ENCODE measurements at places on chromosomes 2 and 18.

DNA sequence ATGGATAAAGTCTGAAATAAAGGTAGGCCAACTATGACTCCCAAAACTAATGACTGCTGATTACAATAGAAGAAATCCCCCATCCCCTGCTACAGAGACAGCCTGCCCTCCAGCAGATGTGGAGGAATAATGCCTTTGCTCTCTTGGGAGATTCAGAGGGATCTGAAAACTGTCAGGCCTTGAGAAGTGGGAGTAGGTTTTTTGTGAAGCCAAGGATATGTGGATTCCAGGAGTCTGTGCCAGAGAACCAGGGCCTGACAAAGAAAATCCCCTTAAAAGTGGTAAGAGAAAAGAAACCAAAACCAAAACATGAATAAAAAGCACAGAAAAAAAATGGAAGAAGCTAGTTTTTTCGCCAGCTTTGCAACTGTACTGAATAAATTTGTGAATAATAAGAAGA, 397.6 kb downstream of the ZNF521 start:
- no peak for DNase-seq

GRCh38 chr18:50917021-50917420, 38.1 kb downstream of the ME2 start:
- DNase-seq, result no peak

DNA sequence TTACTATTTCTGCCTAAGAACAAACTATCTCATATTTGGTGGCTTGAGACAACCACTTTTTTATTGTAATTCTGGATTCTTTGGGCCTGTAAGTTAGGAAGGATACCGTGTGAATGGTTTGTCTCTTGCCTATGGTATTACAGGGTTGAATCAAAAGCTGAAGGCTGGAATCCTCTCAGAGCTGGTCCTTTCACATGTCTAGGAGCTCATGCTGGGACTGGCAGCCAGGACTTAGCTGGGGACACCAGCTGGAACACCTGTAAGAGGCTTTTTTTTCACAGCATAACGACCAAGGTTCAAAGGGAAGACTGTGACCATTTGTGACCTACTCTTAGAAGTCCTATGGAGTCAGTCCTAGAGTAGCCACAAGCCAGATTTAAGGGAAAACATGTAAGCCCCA, 226.3 kb downstream of the ZNF804A start:
- no peak for DNase-seq

GRCh38 chr2:116340690-116341089, 1473.8 kb upstream of the DDX18 start:
- DNase-seq, result no peak

DNA sequence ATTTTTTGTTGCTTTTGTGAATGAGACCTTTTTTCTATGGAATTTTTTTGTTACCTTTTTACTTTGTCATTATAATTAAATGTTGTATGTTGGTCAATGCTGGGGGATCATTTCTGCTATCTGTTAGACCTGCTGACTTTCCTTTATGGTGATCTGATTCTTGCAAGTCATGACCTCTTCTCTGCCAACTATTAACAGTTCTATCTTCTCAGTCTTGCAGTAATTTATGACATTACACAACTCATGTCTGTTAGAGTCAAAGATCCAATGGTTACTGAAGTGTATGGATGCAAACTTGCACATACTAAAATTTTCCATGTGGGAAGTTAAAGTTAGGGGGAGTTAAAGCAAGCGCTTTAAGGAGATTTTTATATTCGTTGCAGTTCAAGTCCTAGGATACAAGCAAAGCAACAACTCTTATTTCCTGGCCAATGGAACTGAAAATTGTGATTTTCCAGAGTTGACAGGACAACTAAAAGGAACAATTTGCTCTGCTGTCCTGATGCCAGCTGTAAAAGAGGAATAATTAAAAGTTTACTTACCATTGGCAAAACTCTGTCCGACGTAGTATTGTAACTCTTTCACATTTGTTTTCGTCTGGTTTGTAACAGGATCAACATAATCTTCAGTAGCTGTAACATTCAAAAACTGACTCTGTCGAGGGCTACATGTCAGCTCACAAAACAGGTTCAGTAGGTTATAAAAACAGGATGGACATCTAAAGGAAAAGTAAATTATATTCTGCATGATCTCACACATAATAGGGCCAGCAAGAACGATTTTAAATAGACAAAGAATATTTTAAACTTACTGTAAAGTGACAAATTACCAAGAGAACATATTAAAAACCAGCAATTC, 17.8 kb downstream of the NPC1 start:
- no peak for DNase-seq

DNA sequence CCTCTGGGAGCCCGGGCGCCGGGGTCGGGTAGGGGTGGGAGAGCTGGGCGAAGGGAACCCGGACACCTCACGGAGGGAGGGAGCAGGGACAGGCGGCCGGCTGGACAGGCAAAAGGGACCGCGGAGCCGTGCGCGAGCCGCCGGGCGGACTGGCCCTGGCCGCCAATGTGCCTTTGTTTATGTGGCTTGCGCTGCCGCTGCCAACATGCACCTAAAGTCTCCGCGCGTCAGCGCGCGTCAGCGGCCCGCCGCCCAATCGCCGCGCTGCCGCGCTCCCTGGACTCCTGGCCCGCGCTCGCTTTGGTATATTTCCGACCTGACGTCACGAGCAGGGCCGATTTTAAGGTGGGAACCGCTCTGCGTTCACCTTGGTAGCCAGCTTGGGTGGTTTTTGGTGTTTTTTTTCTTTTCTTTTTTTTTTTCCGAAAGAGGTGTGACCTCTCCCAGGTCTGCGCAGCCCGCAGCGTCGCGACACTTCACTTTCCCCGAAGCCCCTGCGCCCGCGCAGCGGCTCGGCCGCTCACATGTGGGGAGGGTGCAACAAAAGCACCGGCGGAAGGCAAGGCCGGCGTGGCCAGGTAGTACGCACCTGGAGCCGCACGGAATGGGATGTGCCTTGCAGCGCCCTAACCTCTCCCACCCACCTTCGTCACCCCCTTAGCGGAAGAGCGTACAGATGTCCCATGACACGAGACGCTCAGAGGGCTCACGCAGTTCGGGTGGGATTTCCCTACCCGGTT, at the start of gene NR4A2:
TSS of gene NR4A2 (minus strand) at position 188 of the 740 bp plus-strand sequence. CDS start 2,535 bp downstream, outside the sequence.
- peak; percentile 98 for DNase-seq

DNA sequence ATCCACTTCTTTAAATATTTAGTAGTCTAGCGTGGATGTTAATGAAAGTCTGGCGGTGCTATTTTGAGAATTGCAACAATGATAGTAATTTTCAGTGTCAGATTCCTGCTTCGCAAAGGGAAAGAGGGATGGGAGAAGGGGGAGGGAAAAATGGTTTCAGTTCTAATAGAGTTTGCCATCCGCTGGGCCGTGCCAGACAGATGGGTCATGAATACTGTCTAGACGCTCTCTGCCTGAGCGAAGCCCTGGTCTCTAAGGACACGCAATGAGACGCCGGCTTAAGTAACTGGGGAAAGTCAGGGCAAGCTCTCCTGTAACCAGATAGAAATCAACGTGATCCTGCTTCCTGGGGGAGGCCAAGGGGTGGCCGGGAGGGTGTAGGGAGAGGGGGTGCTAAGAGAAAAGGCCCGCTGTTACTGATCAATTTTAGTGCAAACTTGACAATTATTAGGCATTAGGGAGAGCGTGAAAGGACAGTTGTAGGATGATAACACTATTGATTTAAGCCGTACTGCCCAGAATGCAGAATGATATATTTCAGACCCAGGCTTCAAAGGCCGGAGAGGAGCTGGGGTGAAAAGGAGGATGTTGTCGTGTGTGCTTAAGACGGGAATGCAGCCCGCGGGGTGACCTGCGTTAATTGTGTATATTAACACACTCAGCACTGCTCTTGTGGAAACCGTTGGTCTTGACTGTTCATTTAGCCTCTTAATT, 229.2 kb downstream of the LDLRAD4 start:
- no peak for DNase-seq

GRCh38 chr18:40698129-40698528, 1256.9 kb upstream of the PIK3C3 start:
- no peak for DNase-seq

GRCh38 chr2:114543236-114543766, 100.9 kb downstream of the DPP10 start:
- DNase-seq, result no peak

- no peak for DNase-seq
Measured at GRCh38 chr18:59942601-59943000, 42.8 kb downstream of the PMAIP1 start.

DNA sequence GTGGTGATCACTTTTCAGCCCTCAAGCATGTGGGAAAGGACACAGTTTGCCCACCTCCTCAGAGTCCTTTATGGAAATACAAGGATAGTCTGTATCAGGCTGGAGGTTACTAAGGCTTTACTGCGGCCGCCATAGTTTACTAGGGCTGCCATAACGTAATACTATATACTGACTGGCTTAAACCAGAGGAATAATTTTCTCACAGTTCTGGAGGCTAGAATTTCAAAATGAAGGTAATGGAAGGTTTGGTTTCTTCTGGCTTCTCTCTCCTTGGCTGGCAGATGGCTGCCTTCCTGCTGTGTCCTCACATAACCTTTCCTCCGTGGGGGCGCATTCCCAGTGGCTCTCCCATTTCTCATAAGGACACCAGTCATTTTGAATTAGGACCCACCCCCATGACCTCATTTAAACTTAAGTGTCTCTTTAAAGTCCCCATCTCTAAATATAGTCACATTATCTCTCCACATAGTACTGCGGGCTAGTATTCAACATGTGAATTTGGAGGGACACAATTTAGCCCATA, 12.5 kb upstream of the ATIC start:
- DNase-seq, result no peak

DNA sequence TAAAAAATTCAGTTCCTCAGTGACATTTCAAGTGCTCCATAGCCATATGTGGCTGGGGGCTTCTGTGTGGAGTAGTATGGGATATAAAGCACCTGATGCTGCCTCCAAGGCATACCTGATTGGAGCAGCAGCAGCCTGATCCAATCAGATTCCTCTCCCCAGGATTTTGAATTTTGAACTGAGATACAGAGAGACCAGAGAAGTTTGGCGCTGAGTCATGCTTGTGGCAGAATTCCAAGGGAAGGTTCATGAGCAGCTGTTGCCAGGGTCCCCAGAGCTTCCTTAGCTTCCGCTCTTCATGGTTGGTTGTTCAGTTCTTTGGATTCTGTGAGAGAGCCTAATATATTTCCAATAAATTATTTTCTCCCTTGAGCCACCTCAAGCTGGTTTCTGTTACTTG, 29.0 kb upstream of the CFAP36 start:
- no peak for DNase-seq

- no peak for DNase-seq
Measured at GRCh38 chr2:88639865-88640264, 12.6 kb upstream of the EIF2AK3 start.

GRCh38 chr2:39481611-39482010, 44.5 kb upstream of the MAP4K3 start:
- no peak for DNase-seq

Measured in Peyer's patch (tissue), 4 donors.